ENCODE measurements at places on chromosomes 1 and 21.

DNA sequence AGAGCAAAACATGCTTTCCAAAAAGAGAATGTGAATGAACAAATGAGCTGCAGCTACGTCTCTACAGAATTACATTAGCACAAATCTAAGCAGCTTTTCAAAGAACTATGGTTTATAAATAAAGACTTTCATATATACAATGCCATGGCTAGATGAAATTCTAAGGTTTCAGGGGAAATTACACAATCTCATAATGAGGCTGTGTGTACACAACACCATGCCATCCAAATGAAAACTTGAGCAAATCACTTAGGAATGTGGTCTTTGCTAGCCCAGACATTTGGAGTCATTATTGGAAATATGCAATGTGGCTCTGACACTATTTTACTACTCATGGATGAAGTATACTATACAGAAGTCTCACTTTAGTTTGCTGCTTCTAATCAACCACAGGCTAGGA lies 37.5 kb downstream of the SPAG17 start:
- DNase-seq, result no peak

- DNase-seq, result no peak
Measured at GRCh38 chr1:66124670-66125069, 332.0 kb downstream of the PDE4B start.

GRCh38 chr1:81605023-81605422 lies 195.7 kb upstream of the ADGRL2 start:
- DNase-seq, result no peak

- no peak for DNase-seq
Measured at GRCh38 chr21:39088031-39088370, 95.2 kb downstream of the PSMG1 start.

- DNase-seq, result no peak
Measured at GRCh38 chr1:180981596-180982387, 40.9 kb downstream of the STX6 start.

DNA sequence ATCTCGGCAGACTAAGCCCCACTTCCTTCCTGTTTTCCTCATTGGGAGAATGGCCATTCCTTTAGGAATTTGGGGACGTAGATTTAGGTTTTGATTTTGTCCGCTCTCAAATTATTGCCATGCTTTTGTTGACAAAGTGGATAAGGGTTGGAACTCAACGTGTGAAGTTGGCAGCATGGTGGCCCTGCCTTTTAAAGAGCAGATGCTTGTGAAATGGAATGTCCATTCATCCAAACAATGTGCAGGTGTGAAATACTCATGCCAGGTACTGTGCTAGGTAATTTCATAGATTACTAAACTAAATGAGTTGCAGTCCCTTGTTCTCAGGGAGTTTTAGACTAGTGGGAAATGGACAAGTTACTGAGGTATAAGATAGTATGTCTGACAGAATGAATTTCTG lies 75.0 kb downstream of the SPATA46 start:
- DNase-seq, result no peak

- no peak for DNase-seq
Measured at GRCh38 chr1:30964706-30965105, 56.1 kb upstream of the SDC3 start.

GRCh38 chr1:40040511-40041465 lies at the start of gene CAP1:
Gene CAP1 (plus strand): TSS chr1:40040729. CDS start chr1:40059347, 18,618 bp downstream.
- DNase-seq, result peak; percentile 100

- peak; percentile 54 for DNase-seq
Measured at GRCh38 chr1:100353071-100353801, 930 bp downstream of the CDC14A start.

- DNase-seq, result no peak
Measured at GRCh38 chr1:227559499-227559898, 3.9 kb upstream of the ZNF678 start.

- no peak for DNase-seq
Measured at GRCh38 chr1:6651909-6652308, 27.2 kb downstream of the THAP3 start.

DNA sequence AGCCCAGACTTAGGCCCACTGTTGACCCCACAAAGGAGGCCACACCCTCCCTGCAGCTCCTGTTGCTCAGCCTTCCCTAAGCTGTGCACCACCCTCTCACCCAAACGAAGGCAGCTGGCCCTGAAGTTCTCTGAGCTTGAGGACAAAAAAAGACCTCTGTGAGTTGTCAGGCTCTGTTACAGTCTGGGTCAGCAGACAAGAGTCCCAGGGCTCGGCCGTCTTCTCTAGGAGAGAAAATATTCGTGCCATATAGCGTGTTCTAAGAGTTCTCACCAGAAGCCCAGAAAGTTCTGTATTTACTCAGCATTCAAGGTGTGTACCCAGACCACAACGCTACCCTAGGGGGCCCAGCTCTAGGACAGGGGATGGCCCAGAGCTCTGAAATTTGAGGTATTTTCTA lies 25.5 kb upstream of the LYST start:
- no peak for DNase-seq

DNA sequence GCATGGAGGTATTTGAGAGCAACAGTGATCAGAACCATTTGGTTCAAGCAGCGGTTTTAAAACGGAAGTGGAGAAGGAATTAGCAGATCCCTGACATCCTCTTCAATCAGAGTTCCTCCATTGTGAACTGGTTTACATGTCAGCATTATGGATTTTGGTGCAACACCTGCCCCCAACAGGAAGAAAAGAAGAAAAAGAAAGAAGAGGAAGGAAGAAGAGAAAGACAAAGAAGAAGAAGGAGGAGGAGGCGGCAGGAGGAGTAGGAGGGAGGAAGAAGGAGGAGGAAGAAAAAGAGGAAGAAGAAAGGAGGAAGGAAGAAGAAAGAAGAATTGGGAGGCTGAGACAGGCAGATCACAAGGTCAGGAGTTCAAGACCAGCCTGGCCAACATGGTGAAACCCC lies 17.4 kb downstream of the NDUFS5 start:
- no peak for DNase-seq

Data from activated B cell treated with CpG ODN at 0.5 μM for 24 hours (primary cell).